Naive thymus-derived CD8-positive, alpha-beta T cell (primary cell): ENCODE measurements at places on chromosomes 7 and 10.

GRCh38 chr10:43970717-43971116 is 322.0 kb upstream of the ZNF32 start:
- peaks cover 4% of the 10 kb centered on the region for H3K4me1 ChIP-seq
- no peak for DNase-seq
- H3K36me3 ChIP-seq = no peaks in the 10 kb centered on the region
- peaks cover 3% of the 10 kb centered on the region for H3K27me3 ChIP-seq
- no peak overlapping the region for H3K4me3 ChIP-seq

- peaks cover 2% of the 10 kb centered on the region for H3K4me1 ChIP-seq
- no peaks in the 10 kb centered on the region for H3K27me3 ChIP-seq
- no peaks in the 10 kb centered on the region for H3K36me3 ChIP-seq
- no peak overlapping the region for H3K27ac ChIP-seq
- no peak overlapping the region for H3K4me3 ChIP-seq
- DNase-seq = peak; percentile 38
These were observed 130.8 kb downstream of the SORBS1 start for GRCh38 chr10:95430231-95430951.

DNA sequence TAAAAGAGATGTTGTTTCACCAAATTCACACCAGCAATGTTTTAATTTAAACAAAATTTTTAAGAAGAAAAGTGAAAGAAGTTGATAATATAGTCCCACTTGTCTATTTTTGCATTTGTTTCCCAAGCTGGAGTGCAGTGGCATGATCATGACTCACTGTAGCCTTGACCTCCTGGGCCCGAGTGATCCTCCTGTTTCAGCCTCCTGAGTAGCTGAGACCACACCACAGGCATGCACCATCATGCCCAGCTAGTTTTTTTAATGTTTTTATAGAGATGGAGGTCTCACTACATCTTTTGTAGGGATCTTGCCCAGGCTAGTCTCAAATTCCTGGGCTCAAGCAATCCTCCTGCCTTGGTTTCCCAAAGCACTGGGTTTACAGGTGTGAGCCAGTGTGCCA is 14.1 kb upstream of the NDUFA5 start:
- no peak overlapping the region for H3K4me3 ChIP-seq
- no peak overlapping the region for H3K27ac ChIP-seq
- no peaks in the 10 kb centered on the region for H3K27me3 ChIP-seq
- DNase-seq = no peak
- no peaks in the 10 kb centered on the region for H3K36me3 ChIP-seq

DNA sequence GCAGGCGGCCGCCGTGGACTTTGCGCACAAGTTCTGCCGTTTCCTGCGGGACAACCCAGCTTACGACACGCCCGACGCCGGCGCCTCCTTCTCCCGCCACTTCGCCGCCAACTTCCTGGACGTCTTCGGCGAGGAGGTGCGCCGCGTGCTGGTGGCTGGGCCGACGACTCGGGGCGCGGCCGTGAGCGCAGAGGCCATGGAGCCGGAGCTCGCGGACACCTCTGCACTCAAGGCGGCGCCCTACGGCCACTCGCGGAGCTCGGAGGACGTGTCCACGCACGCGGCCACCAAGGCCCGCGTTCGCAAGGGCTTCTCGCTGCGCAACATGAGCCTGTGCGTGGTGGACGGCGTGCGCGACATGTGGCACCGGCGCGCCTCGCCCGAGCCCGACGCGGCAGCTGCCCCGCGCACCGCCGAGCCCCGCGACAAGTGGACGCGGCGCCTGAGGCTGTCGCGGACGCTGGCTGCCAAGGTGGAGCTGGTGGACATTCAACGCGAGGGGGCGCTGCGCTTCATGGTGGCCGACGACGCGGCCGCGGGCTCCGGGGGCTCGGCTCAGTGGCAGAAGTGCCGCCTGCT is 14.1 kb downstream of the SH2B2 start:
- no peak for DNase-seq
- peaks cover 2% of the 10 kb centered on the region for H3K4me1 ChIP-seq
- no peak overlapping the region for H3K27ac ChIP-seq
- H3K27me3 ChIP-seq = no peaks in the 10 kb centered on the region
- no peaks in the 10 kb centered on the region for H3K36me3 ChIP-seq

DNA sequence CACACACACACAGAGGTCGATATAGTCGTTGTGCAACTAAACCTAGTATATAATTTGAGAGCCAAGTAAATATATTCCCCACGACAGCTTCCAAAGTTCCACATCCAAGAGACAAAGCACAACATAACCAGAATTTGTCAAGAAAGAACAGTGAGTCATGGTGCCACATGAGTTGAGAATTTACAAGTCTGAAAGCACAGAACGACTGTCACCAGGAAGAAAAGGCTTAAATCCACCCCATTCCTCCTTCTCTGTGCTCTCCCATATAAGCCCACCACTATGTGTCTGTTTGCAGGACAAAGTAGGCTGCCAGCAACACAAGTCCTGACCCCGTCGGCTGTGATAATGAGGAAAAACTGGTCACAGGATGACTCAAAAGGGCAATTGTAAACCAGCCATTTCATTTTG is 32.8 kb downstream of the GSAP start:
- H3K4me1 ChIP-seq = peaks cover 10% of the 10 kb centered on the region
- no peak overlapping the region for H3K4me3 ChIP-seq
- no peak for DNase-seq
- peaks cover 80% of the 10 kb centered on the region for H3K36me3 ChIP-seq
- no peaks in the 10 kb centered on the region for H3K27me3 ChIP-seq

GRCh38 chr7:99193527-99194220 is 14.2 kb downstream of the KPNA7 start:
- no peaks in the 10 kb centered on the region for H3K4me1 ChIP-seq
- DNase-seq = no peak
- no peak overlapping the region for H3K4me3 ChIP-seq
- H3K27me3 ChIP-seq = no peaks in the 10 kb centered on the region
- peaks cover 18% of the 10 kb centered on the region for H3K36me3 ChIP-seq
- H3K27ac ChIP-seq = no peak overlapping the region

DNA sequence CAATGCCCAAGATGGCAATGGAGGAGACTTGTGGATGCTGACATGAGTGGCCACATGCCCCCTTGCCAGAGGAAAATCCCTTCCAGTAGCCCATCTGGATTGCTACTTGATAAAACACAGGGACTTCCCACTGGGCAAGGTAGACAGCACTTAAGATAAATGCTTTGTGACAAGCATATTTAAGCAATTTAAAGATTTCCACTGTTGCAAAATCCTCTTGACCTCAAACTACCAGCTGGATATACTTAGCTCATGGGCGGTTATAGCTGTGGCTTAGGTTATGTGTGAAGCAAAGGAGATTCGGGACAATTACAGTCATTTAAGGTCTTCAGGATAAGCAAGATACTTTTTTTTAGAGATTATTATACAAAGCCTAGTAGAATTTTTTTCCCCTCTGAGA is 238.1 kb downstream of the BMPER start:
- H3K27ac ChIP-seq = no peak overlapping the region
- DNase-seq = no peak
- no peaks in the 10 kb centered on the region for H3K36me3 ChIP-seq
- H3K27me3 ChIP-seq = no peaks in the 10 kb centered on the region
- no peak overlapping the region for H3K4me3 ChIP-seq
